ENCODE measurements at places on chromosomes 7 and 10. TPM values are rescaled to one million over a fixed set of nuclear protein-coding genes. Genes with fewer than 3 reads are reported as not detected.

The CYP3A7 gene
- total RNA-seq, result not detected

The KAZALD1 gene
- 0.17 TPM for total RNA-seq

The CALD1 gene
- total RNA-seq, result 258 TPM

The DGKI gene
- 3.9 TPM for total RNA-seq

The ASB10 gene
- not detected for total RNA-seq

The GARS1 gene
- 59.2 TPM for total RNA-seq

The GCK gene
- not detected for total RNA-seq

The ABCB1 gene
- total RNA-seq, result 4.6 TPM

The MRLN gene
- total RNA-seq, result not detected

The INA gene
- 0.14 TPM for total RNA-seq

The HOXA7 gene
- total RNA-seq, result 2.9 TPM

DNA sequence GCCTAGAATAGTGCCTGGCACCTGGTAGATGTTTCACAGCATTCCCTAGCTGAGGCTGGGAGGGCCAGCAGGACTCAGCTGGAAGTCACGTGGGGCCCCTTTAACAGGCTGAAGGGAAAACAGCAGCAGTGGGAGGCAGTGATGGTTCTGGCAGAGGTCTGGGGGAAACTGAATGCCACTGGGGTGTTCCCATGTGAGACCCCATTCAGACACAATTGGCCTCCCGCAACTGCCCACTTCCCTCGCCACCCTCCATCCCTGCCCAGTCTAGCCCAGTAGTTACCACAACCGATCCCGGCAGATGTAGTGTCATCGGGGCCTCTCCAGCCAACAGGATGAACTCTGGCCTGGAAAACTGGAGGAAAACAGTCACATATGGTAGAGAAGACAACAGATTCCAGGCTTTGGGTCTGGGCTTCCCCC, 38.3 kb downstream of the FRMPD2 start:
- DNase-seq, result no peak

DNA sequence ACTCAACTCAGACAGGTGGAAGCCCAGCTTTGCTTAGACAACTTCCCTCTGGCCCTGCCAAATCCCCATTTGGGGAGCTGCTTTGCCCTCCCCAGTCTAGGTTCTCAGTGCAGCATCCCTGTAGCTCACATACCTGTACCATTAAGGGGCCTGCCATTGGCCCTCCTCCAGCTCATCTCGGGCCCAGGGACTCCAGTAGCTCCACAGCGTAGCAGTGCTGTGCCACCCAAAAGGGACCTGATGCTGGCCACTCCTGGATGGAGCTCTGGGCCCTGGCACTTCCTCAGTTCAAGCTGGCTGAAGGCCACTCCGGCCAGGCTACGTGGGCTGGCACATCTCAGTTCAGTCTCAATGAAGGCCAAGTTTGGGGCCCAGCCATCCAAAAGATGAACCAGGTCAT, 7.4 kb downstream of the LRIT1 start:
- DNase-seq, result no peak

DNA sequence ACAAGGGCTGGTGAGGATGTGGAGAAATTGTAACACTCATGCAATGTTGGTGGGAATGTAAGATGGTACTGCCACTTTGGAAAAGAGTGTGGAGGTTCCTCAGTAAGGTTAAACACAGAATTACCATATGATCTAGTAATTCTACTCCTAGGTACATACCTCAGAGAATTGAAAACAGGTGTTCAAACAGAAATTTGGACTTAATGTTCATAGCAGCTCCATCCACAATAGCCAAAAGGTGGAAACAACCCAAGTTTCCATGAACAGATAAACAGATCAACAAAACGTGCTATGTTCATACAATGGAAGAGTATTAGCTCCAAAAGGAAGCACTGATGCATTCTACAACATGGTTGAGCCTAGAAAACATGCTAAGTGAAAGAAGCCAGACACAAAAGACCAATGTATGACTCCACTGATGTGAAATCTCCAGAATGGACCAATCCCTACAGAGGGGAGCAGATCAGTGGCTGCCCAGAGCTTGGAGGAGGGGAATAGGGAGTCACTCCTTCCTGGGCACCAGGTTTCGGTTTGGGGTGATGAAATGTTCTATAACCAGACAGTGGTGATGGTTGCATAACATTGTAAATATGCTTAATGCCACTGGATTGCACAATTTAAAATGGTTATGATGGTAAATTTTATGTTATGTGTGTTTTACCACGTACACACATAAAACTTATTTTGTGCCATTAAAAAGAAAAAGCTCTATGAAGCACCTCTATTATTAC, 5.7 kb upstream of the WDR86 start:
- no peak for DNase-seq

DNA sequence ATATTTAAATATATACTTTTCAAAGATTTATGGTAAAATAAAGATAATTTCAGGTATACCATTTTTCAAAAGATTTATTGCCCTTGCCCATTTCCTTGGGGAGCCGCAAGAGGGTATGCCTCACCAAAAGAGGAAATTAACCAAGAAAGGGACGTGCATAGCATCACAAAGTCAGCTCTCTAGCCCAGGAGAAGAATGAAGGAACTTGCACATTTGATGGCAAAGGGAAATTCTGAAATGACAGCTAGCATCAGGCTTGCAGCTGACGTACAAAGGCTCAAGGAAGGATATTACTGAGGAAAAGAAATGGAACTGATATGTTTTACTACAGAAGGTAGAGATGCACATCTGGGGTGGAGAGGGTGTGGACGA, 93.6 kb upstream of the RSU1 start:
- DNase-seq, result peak; percentile 65

DNA sequence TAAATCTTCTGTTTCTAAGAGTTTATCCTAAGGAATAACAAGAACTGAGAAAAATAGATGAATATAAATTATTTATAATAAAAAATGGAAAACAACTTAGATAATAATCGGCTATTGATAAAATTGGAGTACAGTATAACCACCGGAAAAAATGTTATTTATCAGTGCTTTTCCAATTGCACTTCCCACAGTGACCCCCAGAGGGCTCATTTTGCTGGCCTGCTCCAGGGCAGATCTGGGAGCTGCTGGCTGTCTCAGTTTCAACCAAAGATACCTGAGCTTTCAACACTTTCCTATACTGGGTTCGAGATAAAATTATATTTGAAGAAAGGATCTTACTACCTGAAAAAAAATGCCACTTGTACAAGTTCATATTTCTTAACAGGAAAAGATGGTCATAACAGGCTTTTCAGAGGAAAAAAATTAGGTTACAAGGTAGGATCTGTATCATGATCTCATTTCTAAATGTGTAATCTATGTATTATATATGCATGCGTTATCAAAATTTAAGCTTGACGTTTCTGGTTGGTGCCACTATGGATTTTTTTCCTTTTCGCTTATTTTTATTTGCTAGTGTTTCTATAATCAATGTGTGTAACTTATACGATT, 165.7 kb downstream of the NPSR1 start:
- peak; percentile 75 for DNase-seq

GRCh38 chr10:29386342-29386999, 97.6 kb downstream of the LYZL1 start:
- DNase-seq, result peak; percentile 54

DNA sequence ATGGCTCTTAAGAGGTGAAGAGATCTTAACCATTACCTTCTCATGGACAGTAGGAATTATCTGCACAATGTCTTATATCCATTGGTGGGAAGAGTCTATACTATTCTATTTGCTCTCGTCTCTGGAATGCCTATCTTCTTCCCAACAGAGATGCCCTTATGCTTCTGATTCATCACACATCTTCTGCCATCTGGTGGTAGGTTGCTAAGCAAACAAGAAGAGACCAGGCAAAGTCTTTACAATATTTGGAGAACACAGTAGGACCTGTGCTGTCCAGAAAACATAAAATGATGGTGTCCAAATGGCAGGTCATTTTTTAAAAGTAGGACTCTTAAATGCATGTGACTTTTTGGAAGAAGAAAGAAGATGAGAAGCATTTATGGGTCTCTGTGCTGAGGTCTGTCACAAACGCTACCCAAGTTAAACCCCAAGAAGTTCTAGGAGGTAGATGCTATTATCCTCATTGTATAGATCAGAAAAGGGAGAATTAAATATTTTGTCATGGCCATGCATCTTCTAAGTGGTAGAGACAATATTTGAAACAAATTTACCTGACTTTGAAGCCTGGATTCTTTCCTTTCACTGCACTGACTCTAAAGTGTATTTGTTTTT, 67.8 kb upstream of the NXPH1 start:
- no peak for DNase-seq

GRCh38 chr10:89115876-89116627, 91.1 kb downstream of the CH25H start:
- peak; percentile 66 for DNase-seq

- DNase-seq, result no peak
Measured at GRCh38 chr7:7510794-7511193, 24.9 kb downstream of the COL28A1 start.

GRCh38 chr7:150377196-150377595, 1.9 kb upstream of the ZNF775 start:
- peak; percentile 56 for DNase-seq

- DNase-seq, result no peak
Measured at GRCh38 chr7:15313361-15313760, 248.5 kb downstream of the AGMO start.

DNA sequence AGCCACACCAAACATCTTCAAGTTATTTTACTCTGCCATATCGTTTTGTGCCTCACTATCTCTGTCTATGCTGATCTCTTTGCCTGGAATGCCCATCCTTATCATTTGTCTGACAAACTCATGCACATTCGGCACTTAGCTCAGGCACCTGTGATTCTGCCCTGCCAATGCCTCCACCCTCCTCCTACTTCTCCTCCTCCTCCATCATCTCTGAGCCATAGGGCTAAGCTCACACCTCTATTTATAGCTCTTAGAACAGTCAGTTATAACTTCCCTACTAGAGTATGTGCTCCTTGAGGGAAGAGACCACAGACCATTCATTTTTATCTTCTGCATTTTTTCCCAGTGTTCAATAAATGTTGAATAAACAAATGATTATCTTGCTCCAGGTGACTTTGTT, 51.2 kb upstream of the CDK13 start:
- no peak for DNase-seq

DNA sequence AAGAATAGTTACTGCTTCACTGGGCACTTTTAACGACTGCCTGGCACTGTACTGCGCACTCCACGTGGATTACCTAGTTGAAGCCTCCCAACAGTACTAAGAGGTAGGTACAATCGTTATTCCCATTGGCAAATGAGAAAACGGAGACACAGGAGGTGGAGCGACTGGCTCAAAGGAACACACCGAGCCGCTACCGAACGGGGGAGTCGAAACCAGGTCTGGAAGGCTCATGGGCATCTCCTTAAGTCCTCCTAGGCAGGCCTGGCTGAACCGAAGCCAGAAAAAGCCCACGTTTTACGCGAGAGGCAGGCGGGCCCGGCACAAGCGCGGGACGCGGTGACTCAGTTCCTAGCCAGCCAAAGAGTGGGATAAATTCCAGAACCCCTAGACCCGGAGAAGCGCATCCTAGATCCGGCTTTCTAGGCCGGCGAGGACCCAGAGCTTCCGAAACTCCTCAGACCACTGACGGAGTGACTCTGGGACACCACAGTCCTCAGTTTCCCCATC, 472 bp downstream of the PDAP1 start:
- peak; percentile 80 for DNase-seq

DNA sequence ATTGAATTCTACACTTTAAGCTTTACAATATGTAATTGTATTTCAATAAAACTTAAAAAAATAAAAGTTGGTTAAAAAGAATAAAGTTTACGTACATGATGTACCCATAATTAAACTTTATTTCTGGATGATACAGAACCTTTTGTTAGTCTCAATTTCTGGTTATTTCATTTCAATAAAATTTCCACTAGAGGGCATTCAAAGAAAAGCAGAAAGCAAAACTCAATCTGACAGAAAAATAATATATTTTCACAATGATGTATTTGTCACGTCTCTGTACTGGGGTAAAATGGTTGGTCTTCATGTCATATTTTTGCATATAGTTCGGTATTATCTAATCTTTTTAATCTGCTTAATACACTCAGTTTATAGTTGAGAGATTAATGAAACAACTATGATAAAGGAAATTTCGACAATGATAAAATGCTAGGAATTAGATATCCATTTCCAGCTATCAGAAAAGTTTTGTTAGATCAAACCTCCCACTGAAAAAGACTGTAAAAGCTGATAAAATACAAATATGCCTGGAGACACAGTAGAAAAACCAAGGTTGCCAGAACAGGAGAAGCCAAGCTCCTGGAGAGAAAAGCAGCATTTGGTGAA, 27.4 kb downstream of the ASZ1 start:
- no peak for DNase-seq

DNA sequence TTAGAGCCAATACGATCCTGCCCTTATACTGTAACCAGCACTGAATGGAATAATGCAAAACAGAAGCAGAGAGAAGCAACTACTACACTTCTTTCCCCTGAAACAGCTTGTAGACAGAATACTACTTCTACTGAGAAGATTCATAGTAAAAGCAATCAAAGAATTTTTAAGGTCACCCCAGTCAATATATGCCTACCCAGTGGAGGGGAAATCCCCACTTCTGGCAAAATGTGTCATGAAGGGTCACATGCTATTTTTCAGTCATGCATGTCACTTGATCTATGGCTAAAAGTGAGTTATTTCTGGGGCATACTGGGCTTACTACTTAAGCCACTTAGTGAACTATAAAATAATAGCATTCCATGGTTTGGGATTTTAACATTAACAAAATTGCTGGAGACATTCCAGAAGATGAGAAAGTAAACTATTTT, 25.6 kb downstream of the IRF5 start:
- DNase-seq, result no peak

Measured in dermis blood vessel endothelial cell (primary cell).